ENCODE measurements at places on chromosomes 11 and 22. TPM values are rescaled to one million over a fixed set of nuclear protein-coding genes. Genes with fewer than 3 reads are reported as not detected.

The OR51B2 gene
- total RNA-seq = not detected

The TENM4 gene
- 0.17 TPM for total RNA-seq

The KCNK4 gene
- not detected for total RNA-seq

The SLC6A5 gene
- total RNA-seq = not detected

The OR52J3 gene
- total RNA-seq = not detected

The NAALAD2 gene
- total RNA-seq = not detected

The OR5I1 gene
- not detected for total RNA-seq

The PCSK7 gene
- 16.3 TPM for total RNA-seq

The PNPLA3 gene
- 1.5 TPM for total RNA-seq

The RIMBP3B gene
- total RNA-seq = 0.71 TPM

The HPS5 gene
- total RNA-seq = 12.8 TPM

The TMEM138 gene
- total RNA-seq = 94.0 TPM

The TNNI2 gene
- not detected for total RNA-seq

The SCARF2 gene
- total RNA-seq = 1.1 TPM

The ART1 gene
- total RNA-seq = not detected

The CEP126 gene
- total RNA-seq = 2.9 TPM

The YPEL4 gene
- 0.13 TPM for total RNA-seq

The TMPRSS13 gene
- not detected for total RNA-seq

The MS4A15 gene
- not detected for total RNA-seq

The HEPACAM gene
- not detected for total RNA-seq

The MS4A1 gene
- total RNA-seq = not detected

The NRXN2 gene
- total RNA-seq = 0.19 TPM

The CBLIF gene
- not detected for total RNA-seq

The RASGRP2 gene
- 1.5 TPM for total RNA-seq

The CSNK2A3 gene
- 1.9 TPM for total RNA-seq

The PAAF1 gene
- 11.4 TPM for total RNA-seq

The LMO2 gene
- 0.36 TPM for total RNA-seq
